ENCODE measurements at places on chromosomes 11 and 22.

GRCh38 chr11:116255321-116255953, 517.4 kb downstream of the BUD13 start:
- no peak for DNase-seq

DNA sequence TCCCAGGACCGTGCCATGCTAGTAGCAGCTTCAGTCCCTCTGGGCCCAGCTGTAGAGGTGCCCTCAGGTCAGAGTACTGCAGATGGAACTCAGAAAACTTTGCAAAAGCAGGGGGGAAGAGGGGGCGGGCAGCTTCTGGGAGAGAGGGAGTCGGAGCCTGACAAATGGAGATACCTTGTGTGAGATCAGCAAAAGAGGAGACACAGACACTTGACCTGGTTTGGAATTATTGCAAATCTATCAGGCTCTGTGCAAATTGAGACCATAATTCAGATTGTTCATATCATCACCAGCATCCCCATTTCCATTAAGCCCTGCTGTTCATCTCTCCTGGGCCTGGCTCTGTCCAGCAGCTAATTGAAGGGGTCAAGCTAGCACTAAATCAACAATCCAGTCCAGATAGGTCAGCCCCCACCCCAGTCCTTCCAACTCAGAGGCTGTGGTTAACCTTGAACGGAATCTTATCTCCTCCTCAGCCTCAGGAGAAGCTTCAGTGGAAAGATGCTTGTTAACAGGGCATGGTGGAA, 292.6 kb upstream of the PLET1 start:
- no peak for DNase-seq

DNA sequence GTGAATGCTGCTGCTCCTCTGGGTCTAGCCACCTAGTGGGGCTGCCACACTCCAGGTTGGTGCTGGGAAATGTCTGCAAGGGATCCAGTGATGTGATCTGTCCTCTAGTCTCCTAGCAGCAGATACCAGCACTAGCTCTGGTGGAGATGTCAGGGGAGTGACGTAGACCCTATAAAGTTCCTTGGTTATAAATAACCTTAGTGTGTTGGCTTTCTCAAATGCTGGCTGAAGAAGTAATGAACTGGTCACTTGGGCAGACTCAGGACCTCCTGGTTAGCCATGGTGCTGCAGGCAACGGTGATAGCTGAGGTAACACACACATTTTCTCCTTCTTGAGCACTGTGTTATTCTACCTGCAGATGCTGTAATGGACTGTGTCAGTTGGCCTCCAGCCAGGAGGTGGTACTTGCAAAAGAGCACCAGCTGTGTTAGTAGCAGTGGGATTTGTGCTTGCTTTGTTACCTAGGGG, 35.5 kb downstream of the BBOX1 start:
- DNase-seq: no peak

DNA sequence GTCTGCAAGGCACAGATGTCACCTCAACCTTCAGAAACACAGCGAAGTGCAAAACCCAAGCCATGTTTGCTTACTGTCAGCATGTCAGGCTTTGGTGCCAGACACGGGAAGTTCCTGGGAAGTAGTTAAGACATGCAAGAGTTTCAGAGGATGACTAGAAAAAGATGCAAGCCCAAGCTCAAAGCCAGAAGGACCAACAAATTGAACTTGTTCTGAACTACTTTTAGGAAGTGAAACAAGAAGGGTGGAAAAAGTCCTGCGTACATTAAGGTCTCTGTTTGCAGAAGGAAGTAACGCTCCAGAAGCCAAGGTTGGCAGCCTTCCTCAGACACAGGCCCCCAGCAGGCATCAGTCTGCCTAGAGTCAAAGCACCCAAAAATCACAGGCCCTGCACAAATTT, 2.6 kb downstream of the AP1B1 start:
- DNase-seq: no peak

DNA sequence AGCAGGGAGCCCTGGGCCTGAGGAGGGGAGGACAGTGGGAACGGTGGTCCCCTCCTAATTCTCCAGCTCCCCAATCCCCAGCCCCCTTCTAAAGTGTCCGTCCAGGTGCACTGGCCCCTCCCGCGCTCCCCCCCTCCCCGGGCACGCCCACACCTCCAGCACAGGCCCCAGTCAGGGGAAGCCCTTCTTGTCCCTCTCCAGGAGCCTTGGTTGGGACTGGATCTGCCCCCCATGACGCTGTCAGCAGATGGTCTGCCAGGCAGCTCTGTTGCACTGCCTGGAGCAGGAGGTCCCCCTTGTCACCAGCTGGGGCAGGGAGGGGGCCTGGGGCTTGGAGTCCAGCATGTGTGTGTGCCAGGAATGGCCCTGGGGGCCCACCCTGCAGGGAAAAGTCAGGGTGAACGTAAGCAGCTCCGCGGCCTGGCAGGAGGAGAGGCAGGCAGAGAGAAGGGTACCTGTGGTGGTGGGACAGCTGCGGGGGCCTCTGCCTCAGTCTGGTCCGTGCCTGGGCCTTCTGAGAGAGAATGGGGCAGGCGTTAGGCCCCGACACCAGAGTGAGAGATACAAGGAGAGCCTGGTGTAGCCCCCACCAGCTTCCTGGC, 1.6 kb downstream of the IRF7 start:
- no peak for DNase-seq

DNA sequence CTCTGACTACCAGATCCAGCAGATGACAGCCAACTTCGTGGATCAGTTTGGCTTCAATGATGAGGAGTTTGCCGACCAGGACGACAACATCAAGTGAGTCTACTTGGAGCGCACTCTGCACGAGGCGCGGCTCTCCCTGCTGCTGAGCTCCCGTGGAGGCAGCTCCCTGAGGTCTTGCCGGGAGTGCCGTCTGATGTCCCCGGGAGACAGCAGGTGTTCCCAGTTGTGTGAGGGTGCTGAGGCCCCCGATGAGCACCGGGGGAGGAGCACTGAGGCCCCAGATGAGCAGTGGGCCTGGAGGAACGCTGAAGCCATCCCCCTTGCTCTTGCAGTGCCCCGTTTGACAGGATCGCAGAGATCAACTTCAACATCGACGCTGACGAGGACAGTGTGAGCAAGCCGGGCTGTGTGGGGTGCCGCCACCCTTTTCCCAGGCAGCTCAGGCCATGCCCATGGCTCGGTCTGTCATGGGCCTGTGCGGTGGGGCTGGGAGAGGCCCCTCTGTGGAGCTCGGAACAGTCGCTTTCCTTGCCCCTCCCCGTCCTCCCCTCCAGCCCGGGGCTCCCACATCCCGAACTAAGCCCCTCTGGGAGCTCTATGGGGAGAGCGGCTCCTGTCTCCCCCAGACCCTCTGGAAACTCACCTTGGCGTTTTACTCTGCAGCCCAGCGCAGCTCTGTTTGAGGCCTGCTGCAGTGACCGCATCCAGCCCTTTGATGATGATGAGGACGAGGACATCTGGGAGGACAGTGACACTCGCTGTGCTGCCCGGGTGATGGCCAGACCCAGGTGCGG, 37.1 kb downstream of the SBF1 start:
- DNase-seq: no peak

DNA sequence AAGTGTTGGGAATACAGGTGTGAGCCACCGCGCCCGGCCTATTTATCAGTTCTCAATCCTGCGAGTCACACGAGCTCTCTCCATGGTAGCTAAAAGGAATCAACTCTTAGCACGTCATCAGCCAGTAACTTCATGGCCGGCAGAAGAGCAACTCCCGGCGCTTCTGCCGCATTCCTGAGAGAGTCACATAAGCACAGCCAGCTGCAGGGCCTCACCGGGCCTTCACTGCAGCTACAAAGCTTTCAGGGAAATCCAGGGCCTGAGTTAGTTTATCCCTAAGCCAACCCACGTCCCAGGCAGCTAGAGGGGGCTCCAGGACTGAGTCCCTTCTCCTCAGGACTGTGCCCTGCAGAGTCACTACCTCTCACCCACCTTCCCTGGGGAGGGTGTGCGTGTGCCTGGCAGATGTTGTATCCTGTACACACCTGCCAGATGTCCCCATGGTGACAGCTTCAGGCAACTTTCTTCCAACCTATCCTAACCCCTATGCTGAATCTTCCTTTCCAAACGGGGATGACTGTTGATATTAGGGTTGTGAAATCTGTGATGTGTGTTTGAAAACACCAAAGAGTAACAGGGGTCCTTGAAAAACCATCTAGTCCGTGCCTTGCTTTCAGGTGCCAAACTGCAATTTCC, 45.9 kb upstream of the ARFGAP3 start:
- no peak for DNase-seq

GRCh38 chr22:48926136-48926535, 901.5 kb downstream of the BRD1 start:
- no peak for DNase-seq

- no peak for DNase-seq
These were observed 148.5 kb downstream of the GRIK4 start for GRCh38 chr11:120660024-120660565.

- no peak for DNase-seq
These were observed 714 bp downstream of the SDF2L1 start for GRCh38 chr22:21642584-21643448.

- DNase-seq: no peak
These were observed 378.7 kb upstream of the ANO5 start for GRCh38 chr11:21814169-21814568.

DNA sequence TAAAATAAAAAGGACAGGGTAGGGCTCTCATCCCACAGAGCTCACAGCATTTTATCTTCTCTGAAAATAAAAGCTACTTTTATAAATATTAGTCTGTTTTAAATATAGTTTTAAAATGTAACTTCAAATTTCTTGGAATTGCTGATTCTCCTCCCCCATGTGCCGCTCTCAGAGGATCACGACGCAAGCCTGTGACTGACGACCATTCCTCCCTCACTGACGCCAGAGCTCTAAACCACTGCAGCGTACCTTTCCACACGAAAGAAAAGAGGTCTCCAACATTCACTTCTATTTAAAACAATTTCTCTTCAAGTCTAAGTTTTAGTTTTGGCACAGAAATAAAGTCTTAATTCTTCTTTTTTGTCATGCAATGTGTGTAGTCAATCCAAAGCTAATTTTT, 9.3 kb downstream of the TOLLIP start:
- DNase-seq: no peak

- no peak for DNase-seq
These were observed 150.2 kb downstream of the BRD1 start for GRCh38 chr22:49677495-49677889.

DNA sequence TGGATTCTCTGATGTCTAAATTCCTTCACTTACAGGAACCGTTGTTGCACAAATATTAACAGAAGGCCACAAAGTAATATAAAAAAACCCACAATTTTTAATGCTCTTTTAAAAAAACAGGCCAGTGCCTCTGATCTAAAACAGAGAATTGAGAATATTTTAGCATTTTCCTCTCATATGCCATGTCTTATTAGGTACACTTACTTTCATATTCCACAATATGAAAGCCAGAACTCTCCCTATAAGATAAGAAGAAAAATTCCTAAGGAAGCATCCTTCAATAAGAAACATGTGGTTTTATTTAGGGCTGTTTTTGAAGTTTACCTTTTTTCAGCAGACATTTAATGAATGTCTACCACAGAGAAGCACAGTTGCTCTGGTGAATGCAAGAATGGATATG, 214.5 kb downstream of the FAT3 start:
- no peak for DNase-seq

- no peak for DNase-seq
These were observed 26.3 kb downstream of the APOL1 start for GRCh38 chr22:36279219-36279666.

DNA sequence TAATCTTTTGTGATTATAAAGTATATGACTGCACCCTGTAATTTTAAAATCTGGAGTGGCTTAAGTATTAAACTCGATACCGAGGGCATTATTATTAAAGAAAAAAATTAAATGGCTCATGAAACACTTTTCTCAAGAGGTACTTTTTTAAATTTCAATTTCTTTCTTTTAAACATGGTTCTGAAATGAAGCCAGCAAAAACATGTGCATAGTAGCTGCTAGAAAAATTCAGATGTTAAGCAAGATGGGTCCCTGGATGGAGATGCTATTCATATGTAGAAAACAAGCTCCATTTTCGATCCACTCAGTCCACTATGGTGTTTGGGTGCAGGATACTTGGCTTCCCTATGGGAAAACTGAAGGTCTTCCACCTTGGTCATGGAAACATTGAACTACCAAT, 189.5 kb downstream of the PGR start:
- DNase-seq: no peak

DNA sequence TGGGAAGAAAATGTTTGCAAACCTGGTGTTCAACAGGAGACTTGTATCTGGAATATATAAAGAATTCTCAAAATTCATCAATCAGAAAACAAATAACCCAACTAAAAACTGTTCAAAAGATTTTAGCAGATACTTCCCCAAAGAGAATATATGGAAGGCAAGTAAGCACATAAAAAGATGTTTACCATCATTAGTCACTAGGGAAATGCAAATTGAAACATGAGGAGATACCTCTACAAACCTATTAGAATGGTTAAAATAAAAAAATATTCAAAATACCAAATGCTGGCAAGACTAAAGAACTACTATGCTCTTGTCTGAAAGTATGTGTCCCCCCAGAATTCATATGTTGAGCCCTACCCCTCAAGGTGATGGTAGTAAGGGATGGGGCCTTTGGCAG, 8.6 kb downstream of the EXPH5 start:
- no peak for DNase-seq

Data from astrocyte of the cerebellum (primary cell).